ENCODE measurements at places on chromosomes 1 and 21. TPM values are rescaled to one million over a fixed set of nuclear protein-coding genes. Genes with fewer than 3 reads are reported as not detected.

GRCh38 chr1:183106166-183106565 lies 79.9 kb upstream of the LAMC2 start:
- DNase-seq, result no peak

DNA sequence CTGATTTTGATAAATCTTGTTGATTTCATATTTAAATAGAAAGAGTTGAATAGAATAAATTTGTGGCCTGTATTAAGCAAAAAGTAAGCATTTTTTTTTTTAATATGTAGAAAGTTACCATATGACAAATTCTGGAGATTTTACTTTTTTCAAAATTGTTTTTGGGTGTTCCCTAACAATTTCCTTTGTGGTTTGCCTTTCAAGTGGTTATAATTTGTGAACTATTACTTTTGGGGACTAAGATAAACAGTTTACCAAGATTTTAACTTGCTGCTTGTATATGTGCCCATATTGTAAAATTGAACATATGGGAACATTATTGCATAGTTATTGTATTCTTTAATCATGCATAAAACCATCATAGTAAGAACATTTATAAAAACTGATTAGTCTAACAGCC lies 34.6 kb downstream of the SLC30A7 start:
- DNase-seq, result no peak

Gene PLCH2
- not detected for total RNA-seq

Gene ZMYND12
- not detected for total RNA-seq

DNA sequence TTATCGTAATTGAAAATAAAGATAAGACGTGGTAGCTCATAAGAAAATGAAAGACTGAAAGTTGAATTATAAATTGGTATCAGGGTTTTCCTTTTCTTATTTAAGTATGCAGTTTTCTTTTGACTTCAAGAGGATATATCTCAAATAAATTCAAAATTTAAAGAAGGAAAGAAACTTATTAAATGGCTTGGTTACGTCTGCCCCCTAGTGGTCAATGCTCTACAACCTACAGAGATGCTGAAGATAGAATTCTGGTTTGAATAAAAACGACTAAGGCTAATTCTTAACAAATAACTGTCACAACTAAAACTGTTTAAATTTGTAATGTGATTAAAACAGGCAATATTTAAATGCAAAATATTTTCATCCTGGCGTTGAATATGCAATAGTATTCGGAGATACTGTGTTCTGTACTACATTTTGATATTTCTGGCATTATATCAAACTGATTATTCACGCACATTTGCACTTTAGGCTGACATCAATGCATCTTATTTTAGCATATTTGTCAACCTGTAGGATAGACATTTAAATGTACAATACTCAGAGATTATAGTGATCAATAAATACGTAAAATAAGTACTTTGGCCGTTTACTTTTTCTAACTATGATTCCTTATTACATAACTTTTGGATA lies 26.8 kb downstream of the IFI44 start:
- peak; percentile 76 for DNase-seq

DNA sequence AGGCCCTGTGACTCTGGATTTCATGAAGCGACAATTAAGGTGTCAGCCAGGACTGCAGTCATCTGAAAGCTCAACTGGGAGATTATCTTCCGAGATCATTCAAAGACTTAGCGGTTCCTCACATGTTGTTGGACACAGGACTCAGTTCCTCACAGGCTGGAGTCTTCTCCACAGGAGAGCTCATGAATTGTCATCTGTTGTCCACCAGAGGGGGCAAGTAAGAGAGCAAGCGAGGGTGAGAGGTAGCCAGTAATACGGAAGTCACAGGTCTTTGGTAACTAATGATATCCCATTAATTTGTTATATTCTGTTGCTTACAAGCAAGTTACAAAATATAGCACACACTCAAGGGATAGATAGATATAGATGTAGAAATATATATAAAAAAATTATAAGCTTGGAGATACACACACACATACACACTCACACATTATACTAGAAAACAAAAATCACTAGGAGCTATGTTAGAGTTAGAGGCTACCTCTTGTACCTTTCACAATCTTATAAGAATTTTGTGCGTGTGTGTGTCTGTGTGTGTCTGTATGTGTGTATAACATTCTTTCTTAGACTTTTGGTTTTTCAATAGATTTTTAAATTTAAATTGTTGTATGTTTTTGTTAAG lies 1695.3 kb downstream of the BRINP3 start:
- DNase-seq, result peak; percentile 46

Gene NOTCH2NLA
- total RNA-seq, result 43.1 TPM

GRCh38 chr1:219875860-219876259 lies 52.5 kb downstream of the SLC30A10 start:
- DNase-seq, result no peak

Gene SH2D1B
- total RNA-seq, result 0.71 TPM

- no peak for DNase-seq
Observed at GRCh38 chr1:245684166-245684565, 529.4 kb downstream of the KIF26B start.

Gene FAM163A
- total RNA-seq, result not detected

DNA sequence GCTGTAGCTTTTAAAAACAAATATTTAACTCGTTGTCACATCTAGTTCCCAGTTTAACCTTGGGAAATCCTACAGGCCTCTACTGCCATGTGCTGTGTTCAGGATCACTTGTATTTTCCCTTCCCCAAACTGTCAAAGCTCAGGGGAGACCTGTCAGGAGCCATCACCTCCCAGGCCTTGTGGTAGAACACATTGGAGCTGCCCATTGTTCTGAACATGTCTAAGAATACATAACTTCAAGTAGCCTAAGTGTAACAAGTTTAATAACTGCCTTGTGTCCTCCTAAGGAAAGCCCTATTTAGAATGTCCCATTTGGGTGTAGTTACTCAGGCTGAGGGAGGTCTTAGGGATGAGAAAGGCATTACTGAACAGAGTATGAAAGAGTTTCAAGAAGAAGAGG lies 28.6 kb upstream of the PIGC start:
- DNase-seq, result no peak

Gene GCSAML
- 0.42 TPM for total RNA-seq

Gene KRTAP10-10
- total RNA-seq, result not detected

Gene UTS2
- not detected for total RNA-seq

GRCh38 chr1:206495493-206496046 lies 11.8 kb upstream of the RASSF5 start:
- DNase-seq, result no peak

Gene FMO1
- total RNA-seq, result not detected

Gene OR6N2
- not detected for total RNA-seq

- no peak for DNase-seq
Observed at GRCh38 chr1:5640845-5641244, 351.4 kb downstream of the NPHP4 start.

GRCh38 chr1:153515504-153516394 lies 20.0 kb downstream of the S100A6 start:
- DNase-seq, result no peak

Gene HMCN1
- 1.6 TPM for total RNA-seq

DNA sequence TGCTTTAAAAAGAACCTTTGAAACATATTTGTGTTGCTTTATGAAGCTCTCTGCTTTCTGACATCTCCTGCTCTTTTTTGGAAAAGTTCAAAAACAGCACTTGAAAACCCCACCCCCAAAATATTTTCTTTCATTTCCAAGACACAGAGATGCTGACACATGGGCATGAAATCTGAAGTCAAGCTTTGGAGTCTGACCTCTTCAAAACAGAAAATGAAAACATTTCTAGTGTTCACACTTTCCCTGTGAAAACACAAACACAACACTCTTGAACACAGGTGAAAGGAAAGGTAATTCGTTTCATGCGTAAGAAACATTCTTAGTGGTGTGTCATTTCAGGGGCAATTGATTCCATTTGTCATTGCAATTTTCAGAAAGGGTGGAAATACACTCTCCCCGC lies 10.8 kb downstream of the NGF start:
- peak; percentile 53 for DNase-seq

- peak; percentile 99 for DNase-seq
Observed at GRCh38 chr1:227805606-227806197, 9.8 kb upstream of the PRSS38 start.

Gene SPATA17
- total RNA-seq, result 0.22 TPM

- peak; percentile 97 for DNase-seq
Observed at GRCh38 chr1:223776075-223776814, 63.9 kb downstream of the CAPN2 start.

All from M059J (cell line).